ENCODE measurements at places on chromosomes 6 and 20.

DNA sequence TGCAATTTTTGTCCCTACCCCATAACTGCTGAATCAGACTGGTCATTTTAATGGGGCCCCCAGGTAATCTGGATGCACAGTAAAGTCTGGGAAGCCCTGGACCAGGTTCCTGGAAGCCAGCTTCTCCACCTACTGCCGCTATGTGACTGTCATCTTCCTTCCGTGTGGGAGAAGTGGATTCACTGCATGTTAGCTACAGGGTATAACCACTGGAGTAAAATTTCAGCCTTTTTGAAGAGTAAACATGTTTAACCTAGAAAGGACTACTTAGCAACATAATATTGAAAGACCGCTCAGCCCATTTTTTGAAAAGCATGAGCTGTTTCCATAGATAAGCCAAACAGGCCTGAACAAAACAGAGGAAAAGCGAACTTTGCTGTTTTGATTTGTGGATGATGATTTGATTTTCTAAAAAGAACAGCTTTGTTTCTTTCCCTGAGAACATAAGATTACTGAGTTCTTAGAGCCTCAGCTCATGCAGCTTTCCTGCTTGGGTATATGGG lies 208.1 kb downstream of the PLCB4 start:
- no peak for DNase-seq

DNA sequence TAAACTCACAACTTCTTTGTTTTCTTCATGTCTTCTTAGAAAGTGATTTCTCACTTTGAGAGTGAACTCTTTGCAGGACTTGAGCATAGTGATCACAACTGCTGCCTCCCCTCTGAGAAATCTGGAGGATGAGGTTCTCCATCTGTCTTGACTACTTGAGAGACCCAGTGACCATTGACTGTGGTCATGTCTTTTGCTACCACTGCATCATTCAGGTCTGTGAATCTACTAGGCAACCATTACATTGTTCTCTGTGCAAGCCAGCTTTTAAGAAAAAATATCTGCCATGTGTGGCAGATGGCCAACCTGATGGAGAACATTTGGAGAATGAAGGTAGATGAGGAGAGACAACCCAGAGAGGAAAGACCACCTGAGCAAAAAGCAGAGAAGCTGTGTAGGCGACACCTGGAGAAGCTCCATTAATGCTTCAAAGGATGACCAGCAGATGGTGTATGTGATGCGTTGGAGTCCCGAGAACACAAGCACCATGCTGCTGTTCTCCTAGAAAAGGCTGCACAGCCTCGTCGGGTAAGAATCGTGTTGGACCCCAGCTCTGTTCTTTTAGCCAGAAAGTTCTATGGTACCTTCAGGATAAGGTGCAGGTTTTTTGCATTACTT lies 25.1 kb upstream of the TRIM26 start:
- no peak for DNase-seq

- no peak for DNase-seq
Observed at GRCh38 chr20:54570561-54570960, 95.2 kb downstream of the DOK5 start.

DNA sequence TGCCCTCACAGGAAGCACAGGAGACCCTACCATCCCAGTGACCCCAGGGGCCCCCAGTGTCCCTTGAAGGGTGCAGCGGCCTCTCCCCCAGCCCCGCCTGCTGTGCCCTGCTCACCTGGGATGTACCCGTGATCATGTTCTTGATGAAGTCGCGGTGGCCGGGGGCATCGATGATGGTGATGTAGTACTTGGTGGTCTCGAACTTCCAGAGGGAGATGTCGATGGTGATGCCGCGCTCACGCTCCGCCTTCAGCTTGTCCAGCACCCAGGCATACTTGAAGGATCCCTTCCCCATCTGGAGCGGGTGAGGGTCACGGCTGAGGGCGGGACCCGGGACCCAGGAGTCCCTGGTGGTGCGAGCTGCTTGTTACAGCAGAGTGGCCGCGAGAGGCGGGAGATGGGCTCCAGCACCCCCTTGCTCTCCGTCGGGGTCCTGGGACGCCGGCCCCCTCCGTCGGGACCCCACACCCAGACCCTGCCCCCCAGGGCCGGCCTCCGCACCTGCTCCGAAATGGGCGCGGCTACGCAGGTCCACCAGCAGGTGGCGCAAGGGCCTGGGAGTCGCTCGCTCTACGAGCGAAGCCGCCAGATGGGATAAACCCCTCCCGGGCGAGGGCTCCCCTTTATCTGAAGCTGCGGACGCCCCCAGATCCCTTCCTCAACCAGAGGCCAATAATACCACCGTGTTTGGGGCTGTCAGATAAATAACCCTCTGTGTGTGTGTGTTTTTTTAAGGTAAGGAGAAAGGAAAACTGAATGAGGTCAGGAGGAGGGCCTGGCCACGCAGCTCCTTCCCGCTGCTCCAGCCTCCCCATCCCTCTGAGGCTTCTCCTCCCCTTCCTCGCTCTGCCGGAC lies 2.9 kb downstream of the EEF1A2 start:
- DNase-seq = no peak

DNA sequence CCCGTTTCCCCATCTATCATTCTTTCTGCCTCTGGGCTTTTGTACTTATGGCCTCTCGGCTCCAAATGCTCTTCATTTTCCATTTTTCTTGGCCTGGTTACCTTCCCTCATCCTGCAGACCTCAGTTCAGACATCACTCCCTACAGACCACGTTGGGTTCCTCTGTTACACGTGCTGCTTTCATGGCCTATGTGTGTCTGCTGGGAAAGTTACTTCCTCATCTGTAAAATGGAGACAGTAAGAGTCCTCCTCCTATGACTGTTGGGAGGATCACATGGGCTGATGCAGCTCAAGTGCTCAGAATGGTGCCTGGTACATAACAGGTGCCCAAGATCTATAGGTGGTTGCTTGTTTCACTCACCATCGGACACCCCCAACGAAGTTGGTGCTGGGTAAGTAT lies 13.5 kb downstream of the KCNK17 start:
- no peak for DNase-seq

GRCh38 chr6:3339811-3340210 lies 81.1 kb downstream of the PSMG4 start:
- no peak for DNase-seq

DNA sequence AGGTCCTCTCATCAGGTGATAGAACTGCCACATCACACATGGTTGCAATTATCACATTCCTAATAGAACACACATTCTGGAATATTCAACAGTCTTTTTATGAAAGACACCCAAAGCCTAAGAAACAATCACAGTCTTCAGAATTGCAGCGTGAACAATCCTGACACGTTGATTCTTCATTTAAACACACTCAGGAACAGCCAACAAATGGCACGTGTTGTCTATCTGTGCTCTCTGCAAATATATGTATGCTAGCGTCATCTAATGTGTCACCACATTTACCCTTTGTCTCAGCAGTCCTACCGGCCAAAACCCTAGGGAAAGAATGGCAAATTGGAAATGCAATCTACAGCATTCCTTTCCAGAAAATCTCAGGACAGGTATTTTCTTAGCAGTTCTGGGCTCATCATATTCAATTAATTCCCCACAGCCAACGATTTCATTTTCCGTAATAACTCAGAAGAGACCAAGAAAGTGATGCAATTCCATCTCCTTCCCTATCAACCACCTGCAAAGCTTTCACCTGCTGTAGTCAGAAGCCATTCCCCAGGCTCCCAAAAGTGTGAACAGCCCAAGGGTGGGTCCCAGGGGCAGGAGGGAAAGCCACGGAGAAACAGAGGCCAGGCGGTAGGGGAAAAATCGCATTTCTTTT lies 280.3 kb upstream of the JARID2 start:
- DNase-seq = no peak

- DNase-seq = no peak
Observed at GRCh38 chr6:134472661-134473060, 154.7 kb upstream of the SGK1 start.

DNA sequence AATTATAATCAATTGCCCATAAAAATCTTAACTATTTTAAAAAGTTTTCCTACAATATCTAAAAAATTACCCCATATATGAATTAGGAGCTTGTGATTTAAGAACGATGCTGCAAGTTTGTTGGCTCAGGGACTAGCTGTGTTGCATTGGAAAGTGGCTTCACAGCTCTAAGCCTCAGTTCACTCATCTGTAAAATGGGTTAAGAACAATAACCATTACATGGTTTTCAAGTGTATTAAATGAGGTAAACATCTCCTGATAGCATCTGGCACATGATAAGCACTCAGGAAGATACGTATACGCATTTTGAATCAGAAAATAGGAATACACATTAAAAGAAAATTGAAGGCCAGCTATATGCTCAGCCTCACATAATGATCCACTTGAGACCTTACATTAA lies 76.4 kb downstream of the ARHGAP18 start:
- DNase-seq = no peak

DNA sequence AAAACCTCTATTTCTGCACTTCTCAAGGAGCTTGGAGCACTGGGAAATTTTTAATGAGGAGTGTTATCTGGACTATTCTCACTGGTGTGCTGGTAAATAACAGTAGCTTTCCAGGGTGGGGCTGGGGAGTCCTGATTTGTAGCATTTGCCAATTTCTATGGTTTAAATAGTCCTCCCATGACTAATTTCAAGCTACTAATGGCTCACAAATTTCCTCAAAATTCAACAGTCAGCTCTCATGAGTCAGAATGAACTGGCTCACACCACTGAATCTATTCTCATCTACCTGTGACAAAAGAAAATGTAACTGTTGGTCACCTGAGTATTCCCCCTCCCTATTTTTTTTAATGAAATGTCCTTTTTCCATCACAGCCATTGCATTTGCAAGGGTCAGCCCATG lies 449.6 kb downstream of the KIF16B start:
- DNase-seq = no peak

- DNase-seq = peak; percentile 2
Observed at GRCh38 chr6:14638906-14639761, 521.6 kb downstream of the CD83 start.

GRCh38 chr6:15936503-15936902 lies 192.4 kb upstream of the MYLIP start:
- DNase-seq = no peak

GRCh38 chr6:129748212-129748900 lies 38.4 kb upstream of the ARHGAP18 start:
- DNase-seq = no peak

GRCh38 chr6:104046426-104046825 lies 813.3 kb downstream of the HACE1 start:
- DNase-seq = no peak

DNA sequence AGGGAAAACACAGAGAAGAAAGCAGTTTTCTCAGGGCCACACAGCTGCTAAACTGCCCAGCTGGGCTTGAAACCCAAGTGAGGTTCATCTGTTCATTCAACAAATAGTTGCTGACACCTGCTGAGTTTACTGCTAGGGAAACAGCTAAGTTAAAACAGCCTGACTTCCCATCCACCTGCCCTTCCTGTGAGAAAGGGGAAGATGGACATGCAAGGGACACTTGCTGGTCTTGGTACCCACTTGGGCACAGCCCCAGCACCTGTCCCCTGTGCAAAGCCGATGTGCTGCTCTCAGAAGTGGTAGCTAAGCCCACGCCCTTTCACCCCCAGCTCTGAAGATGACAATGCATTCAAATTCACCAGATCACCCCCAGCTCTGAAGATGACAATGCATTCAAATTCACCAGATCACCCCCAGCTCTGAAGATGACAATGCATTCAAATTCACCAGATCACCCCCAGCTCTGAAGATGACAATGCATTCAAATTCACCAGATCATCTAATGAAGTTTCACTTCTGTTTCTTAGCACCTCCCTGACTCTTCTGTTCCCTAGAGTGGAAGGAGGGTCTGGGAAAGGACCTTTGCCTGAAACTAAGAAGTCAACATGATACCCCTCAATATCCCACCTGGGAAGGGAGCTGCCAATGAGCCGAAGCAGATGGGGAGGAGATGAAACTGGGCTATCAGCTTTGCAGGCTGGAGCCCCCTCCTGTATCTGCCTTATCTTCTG lies 46.0 kb upstream of the TOP1 start:
- no peak for DNase-seq

- DNase-seq = no peak
Observed at GRCh38 chr6:158807515-158808441, 11.4 kb downstream of the EZR start.

GRCh38 chr6:35058865-35059522 lies 82.1 kb downstream of the TCP11 start:
- DNase-seq = no peak

DNA sequence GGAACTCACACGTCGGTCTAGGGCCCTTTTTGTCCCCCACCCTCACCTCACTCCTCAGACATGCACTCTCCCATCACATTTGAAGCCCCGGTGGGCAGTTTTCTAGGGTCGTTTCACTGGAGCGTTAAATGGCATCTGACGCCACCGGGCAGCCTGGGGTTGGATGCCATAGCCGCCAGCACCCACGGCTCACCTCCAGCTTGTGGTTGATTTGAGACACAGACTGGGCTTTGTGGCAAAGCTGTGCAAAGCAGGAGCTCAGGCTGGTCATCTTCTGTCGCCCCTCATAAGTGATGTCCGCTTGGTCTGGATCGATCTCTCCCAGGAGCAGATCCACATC lies 530 bp downstream of the GOPC start:
- DNase-seq = no peak

DNA sequence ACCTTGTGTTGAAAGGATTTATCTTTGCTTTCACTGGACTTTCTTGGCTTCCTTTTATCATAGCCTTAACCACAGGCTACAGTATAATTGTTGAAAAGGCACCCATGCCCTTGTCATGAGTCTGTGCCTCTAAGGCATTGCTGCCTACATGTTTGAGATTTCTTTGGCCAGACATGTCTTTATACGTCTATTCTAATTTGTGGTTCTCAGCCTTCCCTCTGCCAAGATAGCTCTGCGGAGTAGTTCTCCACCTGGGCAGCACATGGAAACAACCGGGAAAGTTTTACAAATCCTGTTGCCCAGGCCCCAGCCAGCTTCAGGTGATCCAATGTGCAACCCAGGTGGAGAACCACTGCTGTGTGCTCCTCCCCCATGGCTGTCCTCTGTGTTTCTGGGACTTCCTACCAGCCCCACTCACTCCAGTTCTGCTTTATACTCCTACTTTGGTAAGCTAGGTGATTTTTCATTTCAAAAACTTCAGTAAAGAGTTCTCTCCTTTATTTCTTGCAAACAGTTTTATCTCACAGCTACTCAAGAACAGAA lies 159.6 kb upstream of the MYLIP start:
- DNase-seq = no peak

GRCh38 chr6:100322886-100323285 lies 141.8 kb downstream of the SIM1 start:
- no peak for DNase-seq

DNA sequence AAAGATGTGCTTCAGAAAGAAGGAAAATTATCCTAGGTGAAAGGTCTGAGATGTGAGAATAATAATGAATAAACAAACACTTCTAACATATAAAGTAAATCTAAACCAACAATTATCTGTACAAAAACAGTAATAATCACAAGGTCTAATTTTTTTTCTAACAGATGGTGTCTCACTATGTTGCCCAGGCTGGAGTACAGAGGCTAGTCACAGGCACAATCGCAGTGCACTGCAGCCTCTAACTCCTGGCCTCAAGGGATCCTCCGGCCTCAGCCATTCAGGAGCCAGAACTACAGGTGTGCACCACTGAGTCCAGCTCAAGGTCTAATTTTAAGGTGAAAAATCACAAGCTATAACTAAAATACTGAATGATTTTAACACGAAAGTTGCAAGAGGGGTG lies 17.0 kb upstream of the ZC3H12D start:
- no peak for DNase-seq

- no peak for DNase-seq
Observed at GRCh38 chr6:113291751-113292445, 565.2 kb upstream of the MARCKS start.

Measured in DMS79 treated with DMSO at 0.1 percent for 48 hours (cell line).